ENCODE measurements at places on chromosomes 16 and 17. TPM values are rescaled to one million over a fixed set of nuclear protein-coding genes. Genes with fewer than 3 reads are reported as not detected.
A peak's percentile ranks its signal among the peaks of the same experiment; 100 is the strongest.

Gene IL17C
- total RNA-seq: not detected

Gene TP53TG3B
- total RNA-seq: not detected

Gene TLCD3B
- 0.21 TPM for total RNA-seq

Gene TPPP3
- total RNA-seq: not detected

Gene GCGR
- total RNA-seq: not detected

Gene C16orf92
- not detected for total RNA-seq

Gene CTRB1
- not detected for total RNA-seq

DNA sequence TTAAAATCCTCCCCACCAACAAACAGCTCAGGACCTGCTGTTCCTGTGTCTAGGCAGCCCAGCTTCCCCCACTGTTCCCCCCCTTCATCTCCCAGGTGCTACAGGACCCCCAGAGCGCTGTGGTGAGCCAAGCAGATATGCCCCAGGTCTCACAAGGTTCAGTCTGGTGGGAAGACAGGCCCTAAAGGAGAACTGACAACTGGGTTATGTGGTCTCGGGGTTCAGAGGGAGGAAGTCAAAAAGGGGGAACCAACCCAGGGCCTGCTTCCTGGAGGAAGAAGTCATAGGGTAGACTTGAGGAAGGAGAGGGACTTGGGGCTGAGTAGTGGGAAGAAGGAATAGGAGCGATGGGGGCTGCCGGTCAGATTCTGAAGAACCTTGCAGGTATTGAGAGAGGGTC, 2.6 kb downstream of the RIPOR1 start:
- H3K4me1 ChIP-seq: peaks cover 41% of the 10 kb centered on the region
- no peak overlapping the region for H3K27ac ChIP-seq
- no peak for DNase-seq
- no peaks in the 10 kb centered on the region for H3K27me3 ChIP-seq

- no peak overlapping the region for H3K4me3 ChIP-seq
- H3K4me1 ChIP-seq: no peaks in the 10 kb centered on the region
- no peak for DNase-seq
- no peaks in the 10 kb centered on the region for H3K27me3 ChIP-seq
These were observed 42.5 kb downstream of the ZNF267 start for GRCh38 chr16:31916056-31916488.

DNA sequence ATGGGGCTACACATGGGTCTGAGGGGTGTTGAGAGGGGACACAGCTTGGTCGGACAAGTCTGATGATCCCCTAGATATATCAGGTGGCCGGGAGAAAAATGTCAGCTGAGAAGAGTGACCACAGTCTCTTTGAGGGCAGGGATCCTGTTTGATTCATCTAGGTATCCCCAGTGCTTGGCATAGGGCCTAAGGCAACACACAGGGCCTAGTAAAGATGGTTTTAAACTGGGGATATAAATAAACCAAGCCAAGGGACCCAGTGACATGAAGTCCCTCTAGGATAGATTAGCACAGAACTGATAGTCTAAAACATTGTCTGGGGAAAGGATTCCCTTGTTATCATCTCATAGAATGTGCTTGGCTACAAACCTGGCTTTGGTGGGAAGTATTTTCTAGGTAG, 1.4 kb downstream of the ERCC4 start:
- H3K36me3 ChIP-seq: peaks cover 5% of the 10 kb centered on the region
- peak overlapping the region; percentile 91 for H3K4me3 ChIP-seq
- DNase-seq: no peak
- peaks cover 10% of the 10 kb centered on the region for H3K27me3 ChIP-seq

GRCh38 chr17:28938552-28938951, 12.8 kb downstream of the PHF12 start:
- H3K4me3 ChIP-seq: no peak overlapping the region
- H3K27ac ChIP-seq: peak overlapping the region; percentile 71
- DNase-seq: no peak
- peaks cover 16% of the 10 kb centered on the region for H3K4me1 ChIP-seq
- peaks cover 35% of the 10 kb centered on the region for H3K36me3 ChIP-seq
- H3K27me3 ChIP-seq: no peaks in the 10 kb centered on the region

DNA sequence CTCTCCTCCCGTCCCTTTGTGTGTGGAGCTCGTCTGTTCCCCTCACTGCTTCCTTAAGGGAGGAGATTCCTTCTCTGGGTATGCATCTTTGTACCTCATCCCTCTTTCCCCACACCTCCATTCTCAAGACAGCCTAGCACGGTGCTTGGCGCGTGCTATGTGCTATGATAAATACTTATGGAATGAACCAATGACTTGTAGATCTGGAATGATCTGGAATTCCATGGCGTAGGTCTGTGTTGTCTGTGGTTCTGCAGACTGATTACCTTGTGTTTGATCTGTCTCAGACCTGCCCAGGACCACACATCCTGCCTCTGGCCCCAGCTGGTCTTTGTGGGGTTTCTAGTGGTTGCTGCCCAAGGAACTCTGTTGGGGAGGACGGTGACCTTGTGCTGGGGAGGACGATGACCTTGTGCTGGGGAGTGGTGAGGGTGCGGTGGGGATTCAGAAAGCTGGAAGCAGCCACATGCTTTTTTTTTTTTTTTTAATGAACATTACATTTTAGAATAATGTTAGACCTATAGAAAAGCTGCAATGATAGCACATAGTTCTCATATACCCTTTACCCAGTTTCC, 33.5 kb upstream of the ETV4 start:
- H3K4me1 ChIP-seq: peaks cover 17% of the 10 kb centered on the region
- peak; percentile 74 for DNase-seq
- peak overlapping the region; percentile 65 for H3K27ac ChIP-seq
- no peaks in the 10 kb centered on the region for H3K27me3 ChIP-seq
- no peaks in the 10 kb centered on the region for H3K36me3 ChIP-seq

- DNase-seq: no peak
- no peaks in the 10 kb centered on the region for H3K27me3 ChIP-seq
- peaks cover 11% of the 10 kb centered on the region for H3K4me1 ChIP-seq
- H3K36me3 ChIP-seq: no peaks in the 10 kb centered on the region
- no peak overlapping the region for H3K27ac ChIP-seq
- no peak overlapping the region for H3K4me3 ChIP-seq
These were observed 29.1 kb upstream of the IRX6 start for GRCh38 chr16:55294931-55295342.

DNA sequence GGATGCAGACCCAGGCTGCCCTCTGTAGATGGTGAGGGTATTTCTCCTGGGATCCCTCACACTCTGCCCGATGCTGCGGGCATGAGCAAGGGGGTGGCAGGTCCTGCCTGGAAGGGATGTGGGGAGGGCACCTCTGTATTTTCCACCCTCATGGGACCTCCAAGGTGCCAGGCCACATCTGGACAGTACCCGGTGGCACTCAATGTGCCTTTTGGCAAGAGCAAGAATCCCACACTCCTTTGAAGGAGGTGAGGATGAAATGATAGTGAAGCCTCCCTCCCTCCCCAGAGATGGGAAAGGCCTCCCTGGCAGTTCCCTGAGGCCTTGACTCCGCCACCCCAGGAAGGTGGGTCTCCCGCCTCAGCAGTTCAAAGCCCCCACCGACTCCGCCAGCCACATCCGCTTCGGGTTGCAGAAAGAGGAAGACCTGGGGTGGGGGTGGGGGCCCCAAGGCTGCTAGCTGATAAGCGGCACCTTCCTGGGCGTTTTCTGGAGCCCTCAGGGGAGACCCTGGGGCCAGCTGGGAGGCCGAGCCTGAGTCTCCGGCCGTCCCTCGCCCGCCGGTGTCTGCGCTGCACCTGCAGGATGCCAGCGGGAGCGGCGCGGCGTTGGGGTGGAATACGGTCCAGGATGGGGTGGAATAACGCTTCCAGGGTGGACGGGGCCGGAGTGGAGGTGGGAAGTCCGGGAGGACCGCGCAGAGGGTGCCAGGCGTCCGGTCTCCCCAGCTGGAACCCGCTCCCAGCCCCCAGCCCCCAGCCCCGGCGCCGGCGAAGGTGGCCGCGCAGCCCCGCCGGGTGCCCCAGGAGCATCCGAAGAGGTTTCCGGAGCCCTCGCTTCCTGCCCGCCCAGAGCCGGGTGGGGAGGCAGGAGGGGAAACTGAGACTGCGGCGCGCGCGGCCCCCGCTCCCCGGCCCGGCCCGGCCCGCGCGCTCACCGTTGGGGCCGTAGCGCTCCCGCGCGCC, 718 bp downstream of the ATP2A3 start:
- no peak for DNase-seq
- no peak overlapping the region for H3K4me3 ChIP-seq
- H3K27ac ChIP-seq: no peak overlapping the region
- H3K4me1 ChIP-seq: peaks cover 13% of the 10 kb centered on the region
- H3K27me3 ChIP-seq: peaks cover 12% of the 10 kb centered on the region

- H3K36me3 ChIP-seq: peaks cover 6% of the 10 kb centered on the region
- H3K4me3 ChIP-seq: no peak overlapping the region
These were observed 113.8 kb downstream of the OR1D5 start for GRCh38 chr17:2949469-2950044.

DNA sequence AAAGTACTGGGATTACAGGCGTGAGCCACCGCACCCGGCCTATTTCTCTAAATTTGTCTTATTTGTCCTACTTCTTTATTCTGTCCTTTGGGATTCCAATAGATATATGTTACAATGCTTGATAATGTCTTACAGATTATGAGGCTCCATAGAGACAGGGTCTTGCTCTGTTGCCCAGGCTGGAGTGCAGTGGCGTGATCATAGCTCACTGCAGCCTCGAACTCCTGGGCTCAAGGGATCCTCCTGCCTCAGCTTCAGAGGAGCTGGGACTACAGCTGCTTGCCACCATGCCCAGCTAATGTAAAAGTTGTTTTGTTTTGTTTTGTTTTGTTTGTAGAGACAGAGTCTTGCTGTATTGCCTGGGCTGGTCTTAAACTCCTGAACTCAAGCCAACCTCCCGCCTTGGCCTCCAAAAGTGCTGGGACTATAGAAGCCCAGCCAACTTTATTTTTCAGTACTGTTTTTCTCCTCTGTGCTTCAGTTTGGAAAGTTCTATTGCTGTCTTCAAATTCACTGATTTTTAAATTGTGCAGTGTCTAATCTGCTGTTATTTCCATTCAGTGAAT, 10.3 kb downstream of the ANKRD13B start:
- H3K4me1 ChIP-seq: no peaks in the 10 kb centered on the region
- no peak overlapping the region for H3K27ac ChIP-seq
- no peak for DNase-seq
- H3K36me3 ChIP-seq: no peaks in the 10 kb centered on the region

GRCh38 chr17:59425085-59425931, 93.9 kb downstream of the YPEL2 start:
- no peaks in the 10 kb centered on the region for H3K36me3 ChIP-seq
- no peaks in the 10 kb centered on the region for H3K27me3 ChIP-seq
- DNase-seq: no peak
- H3K4me3 ChIP-seq: no peak overlapping the region

Data from MCF 10A (cell line).